ENCODE measurements at places on chromosomes 12 and 14.

DNA sequence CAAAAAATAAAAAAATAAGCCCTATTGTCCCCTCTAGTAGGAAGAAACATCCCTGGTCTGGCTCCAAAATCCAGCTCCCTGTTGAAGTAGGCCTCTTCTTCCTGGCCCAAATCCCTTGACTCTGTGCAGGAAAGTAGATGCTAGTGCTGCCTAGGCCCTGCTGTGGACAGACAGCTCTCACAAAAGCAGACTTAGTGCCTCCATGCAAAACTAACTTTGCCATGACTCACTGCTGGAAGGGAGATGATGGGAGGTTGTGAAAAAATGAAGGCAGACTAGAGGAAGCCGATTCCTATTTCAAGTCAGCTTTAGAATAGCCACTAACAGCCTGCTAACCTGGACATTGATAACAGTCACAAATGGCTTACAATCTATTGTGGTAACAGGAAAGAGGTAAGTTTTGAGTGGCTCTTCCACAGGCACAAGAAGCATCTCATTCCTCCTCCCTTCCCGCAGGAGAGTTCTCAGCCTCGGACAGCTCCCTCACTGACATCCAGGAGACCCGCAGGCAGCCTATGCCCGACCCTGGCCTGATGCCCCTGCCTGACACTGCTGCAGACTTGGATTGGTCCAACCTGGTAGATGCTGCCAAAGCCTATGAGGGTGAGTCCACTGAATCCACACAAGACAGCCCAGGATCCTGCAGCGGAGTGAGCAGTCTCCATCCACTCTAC lies 198.9 kb upstream of the RGS6 start:
- DNase-seq, result peak; percentile 79

GRCh38 chr12:94731733-94732360 lies 81.5 kb upstream of the TMCC3 start:
- no peak for DNase-seq

GRCh38 chr12:52645982-52646381 lies 6.0 kb downstream of the KRT2 start:
- DNase-seq, result no peak

DNA sequence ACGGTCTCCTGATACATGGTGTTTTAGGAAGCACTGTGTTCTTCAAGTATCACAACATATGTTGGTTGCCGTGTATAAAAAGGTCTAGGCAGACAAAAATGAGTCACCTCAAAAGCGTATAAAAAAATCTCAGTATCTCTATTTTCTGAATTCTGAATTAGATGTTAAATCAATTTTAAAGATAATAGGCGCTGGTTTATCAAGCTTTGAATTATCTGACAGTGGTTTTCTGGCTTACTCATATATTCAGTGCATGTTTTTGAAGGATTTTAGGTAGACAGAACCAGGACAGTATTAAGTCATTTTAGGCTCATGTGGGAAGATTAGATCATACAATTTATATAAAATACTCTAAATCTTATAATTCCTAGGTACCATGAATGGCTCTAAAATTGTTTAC lies 110.8 kb downstream of the TMTC2 start:
- no peak for DNase-seq

GRCh38 chr14:31258427-31259039 lies 50.9 kb upstream of the HECTD1 start:
- no peak for DNase-seq

DNA sequence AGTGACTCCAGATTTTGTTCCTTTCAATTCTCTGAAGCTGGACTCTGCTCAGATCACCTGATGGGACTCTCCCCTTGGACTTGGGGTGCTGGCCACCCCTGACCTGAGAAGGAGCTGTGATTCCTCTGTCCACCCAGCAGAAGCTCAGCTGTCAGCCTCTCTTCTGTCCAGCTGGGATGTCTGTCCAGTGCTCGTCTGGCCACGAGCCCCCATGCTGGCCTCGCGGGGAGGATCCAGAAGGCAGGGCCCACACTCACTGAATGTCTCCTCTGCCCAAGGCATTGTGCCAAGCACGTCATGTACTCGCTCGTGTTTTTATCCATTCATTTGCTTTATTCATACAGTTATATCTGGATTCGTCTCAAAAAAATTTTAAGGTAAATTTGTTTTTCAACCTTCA lies 14.2 kb upstream of the SLC24A4 start:
- no peak for DNase-seq
